ENCODE measurements at places on chromosomes 16 and 17.

DNA sequence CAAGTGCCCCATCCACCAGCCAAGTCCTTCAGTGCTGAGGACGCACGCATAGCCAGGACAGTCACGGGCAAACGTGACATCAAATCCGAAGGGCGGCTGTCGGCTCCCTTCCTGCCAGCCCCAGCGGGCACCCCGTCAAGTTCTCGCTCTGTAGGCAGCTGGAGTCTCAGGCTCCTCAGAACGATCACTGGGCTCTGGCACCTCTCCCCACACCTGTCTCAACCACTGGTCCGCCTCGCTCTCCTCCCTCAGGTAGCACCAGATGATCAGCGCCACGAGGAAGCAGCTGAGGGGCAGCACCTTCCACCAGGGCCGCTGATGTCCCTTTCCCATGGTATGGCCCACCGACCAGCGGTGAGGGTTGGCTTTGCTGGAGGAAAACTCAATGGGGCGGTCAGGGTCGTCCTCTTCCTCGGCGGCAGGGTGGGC, 422 bp downstream of the UQCC4 start:
- no peak for DNase-seq

DNA sequence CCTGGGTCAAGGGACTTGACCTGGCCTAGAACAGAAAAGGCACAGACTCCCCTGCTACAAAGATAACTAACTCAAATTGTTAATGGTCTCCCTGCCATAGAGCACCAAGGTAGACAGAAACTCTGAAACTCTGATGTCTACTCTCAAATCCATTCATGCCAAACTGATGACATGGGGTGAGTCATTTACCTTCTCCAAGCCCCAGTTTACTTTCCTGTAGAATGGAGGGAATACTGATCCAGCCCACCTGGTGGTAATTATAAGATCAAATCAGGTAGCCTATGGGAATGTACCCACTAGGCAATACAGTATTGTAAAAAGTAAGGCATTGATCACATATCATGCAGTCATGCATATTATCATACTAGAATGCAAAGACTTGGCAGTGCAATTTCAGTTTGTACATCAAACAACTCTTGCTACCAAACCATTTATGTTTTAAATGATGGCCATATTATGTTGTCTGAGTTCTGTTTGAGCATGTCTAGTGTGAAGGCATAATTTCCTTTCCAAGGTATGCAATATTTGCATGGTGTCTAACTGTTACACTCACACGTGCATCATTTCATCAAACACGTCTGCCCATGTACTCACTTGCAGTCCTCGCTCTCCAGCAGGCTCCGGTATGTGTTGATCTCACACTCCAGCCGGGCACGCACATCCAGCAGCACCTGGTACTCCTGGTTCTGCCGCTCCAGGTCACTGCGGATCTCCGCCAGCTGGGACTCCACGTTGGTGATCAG, 3.0 kb downstream of the KRT31 start:
- no peak for DNase-seq

GRCh38 chr17:10757067-10757466, 27.2 kb upstream of the TMEM220 start:
- no peak for DNase-seq

- no peak for DNase-seq
These were observed 13.8 kb upstream of the KCNJ18 start for GRCh38 chr17:21678393-21679081.

DNA sequence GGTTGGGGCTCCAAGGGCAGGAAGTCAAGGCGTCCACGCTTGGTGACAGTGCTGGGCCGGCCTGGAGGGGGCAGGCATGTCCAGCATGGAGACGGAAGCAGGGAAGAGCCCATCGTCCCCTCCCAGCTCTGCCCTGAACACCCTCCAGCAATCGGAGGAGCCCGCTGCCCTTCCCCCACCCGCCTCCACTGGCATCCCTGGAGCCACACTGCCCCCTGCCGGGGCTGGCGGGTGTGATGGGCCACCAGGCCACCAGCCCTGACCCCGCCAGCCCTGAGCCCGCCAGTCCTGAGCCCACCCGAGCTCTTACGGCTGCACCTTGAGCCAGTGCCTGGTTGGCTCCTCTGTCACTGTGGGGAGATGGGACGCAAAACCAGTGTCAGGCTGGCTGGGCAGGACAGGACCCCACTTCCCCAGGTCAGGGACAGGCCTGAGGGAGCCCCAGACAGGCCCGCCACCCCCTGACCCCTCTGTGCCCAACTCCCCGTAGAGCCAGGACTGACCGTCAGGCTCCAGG, 4.1 kb upstream of the CDH15 start:
- no peak for DNase-seq

- DNase-seq: no peak
These were observed 28.1 kb upstream of the MLYCD start for GRCh38 chr16:83870830-83871229.
